Left ventricle myocardium inferior (tissue), 1 donor: ENCODE measurements at places on chromosomes 3 and 15.

GRCh38 chr15:36313021-36313420 lies 266.4 kb upstream of the CDIN1 start:
- DNase-seq = no peak

GRCh38 chr15:58330741-58331559 lies 100.8 kb upstream of the LIPC start:
- no peak for DNase-seq

DNA sequence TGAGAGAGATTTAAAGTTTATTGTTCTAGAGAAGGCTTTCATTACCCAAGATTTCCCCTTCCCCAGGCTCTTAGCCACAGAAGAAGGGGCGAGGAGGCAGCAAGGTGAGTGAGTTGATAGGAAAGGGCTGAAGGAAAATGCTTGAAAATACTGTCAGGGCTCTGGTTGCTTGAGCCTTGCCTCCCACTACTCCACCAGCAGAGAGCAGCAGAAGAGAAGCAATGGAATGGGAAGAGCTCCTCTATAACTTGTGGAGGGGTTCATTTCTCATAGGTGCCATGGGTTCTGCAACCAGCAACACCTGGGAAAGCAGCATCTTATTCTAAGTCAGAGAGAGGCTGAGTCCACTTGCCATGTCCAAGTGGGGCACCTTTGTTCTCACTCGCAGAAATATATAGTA lies 184.0 kb upstream of the CNTN6 start:
- DNase-seq = no peak

DNA sequence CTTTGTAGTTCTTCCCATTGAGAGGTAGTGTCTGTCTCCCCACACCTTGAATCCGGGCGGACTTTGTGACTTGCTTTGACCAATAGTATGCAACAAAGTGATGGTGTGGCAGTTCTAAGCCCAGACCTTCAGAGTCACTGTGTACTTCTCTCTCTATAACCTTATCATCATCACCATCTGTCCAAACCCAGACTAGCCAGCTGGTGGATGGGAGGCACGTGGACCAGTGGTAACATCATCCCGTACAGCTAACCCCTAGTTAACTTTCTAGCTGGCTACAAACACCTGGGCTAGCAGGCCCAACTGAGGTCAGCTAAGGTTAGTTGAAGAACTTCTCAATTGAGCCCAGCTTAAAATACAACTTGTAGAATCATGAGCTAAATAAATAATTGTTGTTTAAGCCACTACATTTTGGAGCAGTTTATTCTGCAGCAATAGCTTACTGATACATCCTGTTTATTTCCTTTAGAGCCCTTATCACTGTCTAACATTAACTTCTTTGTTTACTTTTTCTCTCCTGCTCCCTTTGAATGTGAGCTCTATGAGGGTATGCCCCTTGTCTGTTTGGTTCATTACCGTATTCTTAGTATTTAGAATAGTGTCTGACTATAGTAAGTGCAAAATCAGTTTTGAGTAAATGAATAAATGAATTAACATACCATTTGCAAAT lies 11.5 kb upstream of the CCR9 start:
- no peak for DNase-seq

- no peak for DNase-seq
Measured at GRCh38 chr3:133610031-133610430, 36.5 kb downstream of the CDV3 start.

- DNase-seq = no peak
Measured at GRCh38 chr15:101108461-101108775, 143.4 kb downstream of the CHSY1 start.

DNA sequence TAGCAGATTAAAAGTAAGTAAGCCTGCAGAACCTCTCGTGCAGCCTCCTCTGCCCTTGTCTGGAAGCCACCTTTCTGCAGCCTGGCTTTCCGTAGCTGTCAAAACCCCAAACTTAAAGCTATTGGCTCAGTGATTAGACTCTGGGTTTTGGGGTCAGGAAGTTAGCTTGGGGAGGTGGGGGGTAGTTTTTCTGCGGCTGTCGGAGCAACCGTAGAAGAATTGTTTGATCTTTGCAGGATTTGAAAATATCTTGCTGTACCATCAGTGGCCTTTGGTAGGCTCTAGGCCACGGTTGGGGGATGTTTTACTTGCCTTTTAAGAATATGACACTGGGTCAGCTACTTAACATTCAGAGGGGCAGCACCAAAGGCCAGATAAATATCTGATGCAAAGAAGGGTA lies 88.4 kb upstream of the RASGRP1 start:
- DNase-seq = no peak

DNA sequence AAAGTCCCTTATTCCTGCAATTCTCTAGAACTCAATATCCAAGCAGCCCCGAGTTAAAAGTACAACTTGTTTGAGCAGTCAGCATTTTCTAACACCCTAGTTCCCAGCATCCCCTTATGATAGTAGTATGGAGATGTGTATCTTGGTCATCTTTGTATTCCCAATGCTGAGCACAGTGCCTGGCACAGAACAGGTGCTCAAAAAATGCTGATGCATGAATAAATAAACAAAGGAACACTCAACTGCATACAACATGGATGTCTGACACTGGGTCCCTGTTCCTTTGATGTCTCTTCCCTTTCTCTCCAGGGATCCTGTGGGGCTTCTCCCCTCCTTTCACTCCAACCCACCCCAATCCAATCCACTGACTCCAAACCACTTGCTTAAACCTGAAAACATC lies 23.9 kb upstream of the B3GNT5 start:
- no peak for DNase-seq

DNA sequence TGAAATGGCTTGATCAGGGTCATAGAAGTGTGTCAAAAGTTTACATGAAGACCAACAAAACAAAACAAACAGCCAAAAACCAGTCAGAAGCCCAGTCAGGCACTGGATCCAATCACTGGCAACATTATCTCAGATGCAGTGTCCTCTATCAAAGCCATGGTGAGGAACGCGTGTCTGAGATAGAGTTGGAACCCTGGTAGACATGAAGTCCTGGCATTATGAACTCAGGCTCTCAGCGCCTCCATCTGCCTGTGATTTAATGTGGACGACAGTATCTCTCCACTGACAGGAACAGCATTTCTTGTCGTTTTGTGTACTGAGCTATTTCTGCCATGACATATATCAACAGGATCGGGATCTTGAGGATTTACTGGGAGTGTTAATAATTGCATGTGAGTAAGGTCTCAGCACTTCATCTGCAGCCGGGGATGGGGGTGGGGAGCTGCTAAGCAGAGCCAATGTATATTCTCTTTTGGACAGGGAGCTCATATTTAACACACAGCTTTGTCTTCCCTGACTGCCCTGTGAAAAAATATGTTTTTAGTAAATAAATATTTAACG lies 1120.0 kb downstream of the IGSF11 start:
- DNase-seq = no peak

DNA sequence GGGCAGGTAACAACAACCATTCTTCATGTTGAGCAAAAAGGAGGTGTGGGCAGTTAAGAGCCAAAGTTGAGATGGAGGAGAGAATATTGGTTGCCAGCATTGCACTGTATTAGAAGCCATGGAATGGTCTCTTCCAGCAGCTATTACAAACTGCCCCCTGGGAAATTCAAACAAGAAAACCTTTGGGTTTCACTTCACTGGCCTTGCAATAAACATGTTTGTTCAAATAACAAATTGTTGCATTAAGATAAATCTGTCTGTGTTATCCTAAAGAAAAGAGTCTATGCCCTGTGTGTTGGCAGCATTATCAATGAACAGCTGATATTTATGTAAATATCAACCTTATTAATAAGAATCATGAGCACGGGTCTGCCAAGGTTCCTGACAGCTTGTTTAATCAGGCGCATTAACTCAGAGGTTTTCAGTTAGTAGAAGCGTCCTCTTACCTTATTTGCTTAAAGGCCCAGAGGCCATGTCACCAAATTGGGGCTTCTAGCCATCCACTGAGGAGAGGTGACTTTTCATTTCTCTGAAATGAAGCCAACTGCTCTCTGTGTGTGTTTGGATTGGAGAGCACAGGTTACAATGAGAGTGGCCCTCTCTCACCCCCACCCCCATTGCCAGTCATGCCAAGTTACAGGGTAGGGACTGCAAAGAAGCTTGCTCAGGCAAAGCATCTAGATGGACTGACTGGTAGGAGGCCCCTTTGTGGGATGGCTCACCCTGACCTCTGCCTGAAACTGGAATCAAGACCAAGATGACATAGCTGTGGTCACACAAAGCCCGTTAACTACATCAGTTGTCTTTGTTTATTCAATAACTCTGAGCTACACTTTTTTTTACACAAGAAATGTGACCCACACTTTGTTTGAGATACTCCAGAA lies 10.5 kb downstream of the FILIP1L start:
- no peak for DNase-seq

DNA sequence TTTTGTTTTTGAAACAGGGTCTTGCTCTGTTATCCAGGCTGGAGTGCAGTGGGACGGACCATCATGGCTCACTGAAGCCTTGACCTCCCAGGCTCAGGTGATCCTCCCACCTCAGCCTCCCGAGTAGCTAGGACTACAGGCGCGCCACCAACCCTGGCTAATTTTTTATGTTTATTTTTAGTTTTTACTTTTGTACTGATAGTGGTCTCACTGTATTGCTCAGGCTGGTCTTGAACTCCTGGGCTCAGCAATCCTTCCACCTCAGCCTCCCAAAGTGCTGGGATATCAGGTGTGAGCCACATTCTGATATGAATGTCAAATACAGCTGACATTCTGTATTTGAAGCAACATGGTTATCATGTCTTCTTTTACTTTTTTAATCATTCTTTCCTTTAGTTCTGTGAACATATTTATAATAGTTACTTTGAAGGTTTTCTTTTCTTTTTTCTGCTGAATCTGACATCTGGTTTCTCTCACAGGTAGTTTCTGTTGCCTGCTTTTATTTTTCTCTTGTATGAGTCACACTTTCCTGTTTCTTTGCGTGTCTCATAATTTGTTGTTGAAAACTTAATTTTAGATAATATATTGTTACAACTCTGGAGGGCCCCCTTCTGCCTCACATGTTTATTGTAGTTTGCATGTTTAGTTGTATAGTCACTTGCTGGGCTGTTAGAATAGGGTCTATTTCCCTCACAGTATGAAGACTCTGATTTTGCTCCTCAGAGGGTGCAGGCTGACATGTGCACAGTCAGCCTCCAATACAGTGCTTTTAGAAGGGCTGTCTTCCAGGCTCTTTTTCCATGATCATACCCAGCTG lies 8.4 kb upstream of the CNTN4 start:
- DNase-seq = no peak

DNA sequence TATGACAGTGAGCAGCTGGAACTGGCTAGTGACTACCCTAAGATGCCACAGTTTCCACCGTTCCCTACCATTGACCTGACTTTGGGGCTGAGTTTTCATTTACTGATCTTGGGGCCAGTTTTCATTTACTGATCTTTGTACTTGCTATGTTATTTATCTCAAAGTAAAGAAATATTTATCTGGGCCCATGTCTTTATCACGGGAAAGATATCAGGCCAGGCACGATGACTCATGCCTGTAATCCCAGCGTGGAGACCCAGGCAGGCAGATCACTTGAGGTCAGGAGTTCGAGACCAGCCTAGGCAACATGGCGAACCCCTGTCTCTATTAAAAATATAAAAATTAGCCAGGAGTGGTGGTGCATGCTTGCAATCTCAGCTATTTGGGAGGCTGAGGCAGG lies 83.5 kb downstream of the EOMES start:
- no peak for DNase-seq

- DNase-seq = no peak
Measured at GRCh38 chr3:178915365-178915764, 156.2 kb downstream of the ZMAT3 start.

GRCh38 chr15:75454471-75455378 lies 3.2 kb upstream of the SIN3A start:
- no peak for DNase-seq

GRCh38 chr15:52236013-52236412 lies 44.8 kb upstream of the GNB5 start:
- no peak for DNase-seq

- no peak for DNase-seq
Measured at GRCh38 chr3:94069194-94069813, 6.4 kb downstream of the NSUN3 start.

DNA sequence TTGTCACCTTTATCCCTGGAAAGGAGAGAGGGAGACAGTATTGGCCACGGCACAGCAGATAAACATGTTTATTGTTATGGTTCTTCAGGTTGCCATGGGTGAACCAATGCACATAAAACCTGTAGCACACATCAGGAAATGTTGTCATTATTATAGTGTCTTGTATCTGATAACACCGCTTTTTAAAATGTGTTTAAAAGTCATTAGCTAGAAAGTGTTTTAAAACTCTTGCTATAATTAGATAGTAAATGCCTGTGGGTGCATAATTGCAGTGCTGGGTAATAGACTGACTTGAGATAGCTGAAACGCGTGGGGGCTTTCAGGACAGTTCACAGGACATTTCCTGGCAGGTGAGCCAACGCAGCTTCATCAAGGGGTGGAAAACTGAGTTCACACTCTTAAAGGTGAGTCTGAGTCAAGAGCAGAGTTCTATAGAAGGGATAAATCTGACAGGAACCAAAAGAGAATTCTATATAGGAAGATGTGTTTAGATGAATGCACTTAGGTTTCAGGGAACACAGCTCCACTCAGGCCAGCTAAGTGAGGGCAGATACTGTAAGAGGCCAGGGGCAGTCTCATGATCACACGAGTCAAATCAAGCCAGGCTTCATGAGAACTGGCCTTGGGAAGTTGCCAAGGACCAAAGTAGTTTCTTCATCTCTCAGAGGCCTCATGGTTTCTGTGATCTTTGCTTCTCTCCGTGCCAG lies 35.6 kb upstream of the PPP4R2 start:
- peak; percentile 38 for DNase-seq

DNA sequence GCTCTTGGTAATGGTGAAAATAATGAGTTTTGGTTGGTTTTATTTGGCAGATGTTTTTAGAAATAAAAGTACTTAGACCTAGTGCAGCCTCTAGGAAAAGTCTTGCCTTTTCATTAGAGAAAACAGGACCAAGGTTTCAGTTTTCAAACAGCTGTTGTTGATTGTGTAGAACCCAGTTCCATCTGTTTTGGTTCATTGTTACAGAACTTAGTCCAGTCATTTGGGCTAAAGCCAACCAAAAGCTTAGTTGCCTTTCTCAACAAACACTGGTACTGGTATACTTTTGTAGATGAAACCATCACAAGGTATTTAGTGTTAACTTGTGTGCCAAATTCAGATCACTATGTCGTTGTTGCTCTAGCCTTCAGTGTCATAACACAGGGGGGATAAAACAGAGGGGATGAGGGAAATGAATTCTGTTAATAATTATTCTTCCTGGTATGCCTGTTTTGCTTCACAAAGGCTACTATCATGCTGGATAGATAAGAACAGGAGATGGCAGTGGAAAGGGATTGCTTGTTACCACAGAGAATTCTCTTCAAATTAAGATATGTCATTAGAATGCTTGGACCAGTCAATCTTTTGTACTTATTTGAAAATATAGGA lies 12.6 kb upstream of the APH1B start:
- DNase-seq = no peak

DNA sequence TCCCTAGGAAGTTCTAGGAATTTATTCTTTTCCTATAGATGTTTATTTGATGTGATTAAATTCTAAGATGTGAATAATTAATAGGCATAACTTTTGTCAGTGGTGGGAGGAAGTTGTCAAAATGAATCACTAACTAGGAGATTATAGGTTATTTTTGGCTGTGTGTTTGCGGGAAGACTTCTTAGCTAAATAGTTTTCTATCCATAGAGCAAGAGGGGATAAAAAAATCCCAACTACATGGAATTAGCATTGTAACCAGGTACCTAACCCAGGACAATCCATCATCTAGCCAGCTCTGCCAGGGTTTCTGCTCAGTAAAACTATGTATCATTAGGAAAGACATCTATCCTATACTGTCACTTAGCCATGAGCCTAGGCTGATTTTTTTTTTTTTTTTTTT lies 23.9 kb downstream of the SLC30A4 start:
- no peak for DNase-seq
